NCI-H1105 (cell line): ENCODE measurements at places on chromosomes 1 and 21.
A peak's percentile ranks its signal among the peaks of the same experiment; 100 is the strongest.

GRCh38 chr1:221739677-221740025 is 2.2 kb downstream of the DUSP10 start:
- no peak for DNase-seq

- DNase-seq = no peak
These were observed 31.1 kb downstream of the CNST start for GRCh38 chr1:246597340-246597739.

DNA sequence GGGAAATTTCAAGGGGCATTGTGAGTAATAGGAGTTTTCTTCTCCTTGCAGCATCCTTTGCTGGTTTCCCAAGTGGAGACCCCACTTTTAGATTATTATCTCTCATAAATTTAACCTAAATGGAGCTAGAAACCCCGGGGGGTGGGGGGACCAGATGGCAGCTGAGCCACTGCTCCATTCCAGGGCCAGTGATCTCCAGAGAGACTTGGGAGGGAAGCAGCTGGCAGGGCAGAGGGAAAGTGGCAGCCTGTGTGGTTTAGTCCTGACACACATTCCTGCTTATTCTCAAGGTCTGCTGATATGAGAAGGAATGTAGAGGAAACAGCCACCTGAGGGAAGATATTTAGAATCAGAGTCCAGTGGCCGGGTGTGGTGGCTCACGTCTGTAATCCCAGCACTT is 16.3 kb downstream of the PCP4L1 start:
- no peak for DNase-seq

DNA sequence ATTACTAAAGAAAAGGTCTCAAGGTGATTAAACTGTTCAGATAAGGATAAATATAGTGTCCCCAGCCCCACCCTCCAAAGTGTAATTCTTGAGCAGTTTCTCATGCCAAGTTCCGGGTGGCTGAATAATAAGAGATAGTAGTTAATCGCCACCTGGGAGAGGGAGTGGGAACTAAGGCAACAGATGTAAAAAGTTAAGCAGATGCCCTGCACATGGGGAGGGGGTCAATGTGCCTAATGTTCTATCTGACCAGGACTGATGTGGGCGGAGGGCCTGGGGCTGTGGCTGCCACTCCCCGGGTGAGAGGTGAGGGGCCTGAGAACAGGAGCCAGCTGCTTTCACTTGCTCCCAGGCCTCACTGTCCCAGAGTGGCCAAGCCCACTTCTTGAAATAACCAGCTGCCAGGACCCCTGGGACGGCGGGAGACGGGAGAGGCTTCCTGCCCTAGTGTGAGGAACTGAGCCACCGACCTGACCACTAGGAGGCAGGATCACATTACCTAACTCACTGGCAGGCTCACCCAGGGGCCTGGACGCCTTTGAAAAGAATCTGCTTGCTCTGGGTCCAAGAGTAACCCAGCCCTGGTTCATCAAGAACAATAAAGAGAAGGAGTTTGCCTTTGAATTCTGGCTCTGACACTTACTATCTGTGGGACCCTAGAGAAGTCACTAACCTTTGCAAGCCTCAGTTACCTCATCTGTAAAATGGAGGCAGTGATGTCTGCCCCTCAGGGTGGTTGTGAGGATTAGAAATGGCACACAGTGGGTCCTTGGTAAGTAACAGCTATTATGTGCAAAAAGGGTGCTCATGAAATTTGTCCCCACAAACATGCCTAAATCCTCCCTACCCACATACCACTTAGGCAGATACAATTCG is 179.2 kb downstream of the ATG4C start:
- no peak for DNase-seq

- DNase-seq = peak; percentile 75
These were observed at the start of gene COL16A1 for GRCh38 chr1:31703431-31704270. Gene COL16A1, minus strand, starts transcription at chr1:31704017. Its CDS starts 1,824 bp downstream, at chr1:31702193.

DNA sequence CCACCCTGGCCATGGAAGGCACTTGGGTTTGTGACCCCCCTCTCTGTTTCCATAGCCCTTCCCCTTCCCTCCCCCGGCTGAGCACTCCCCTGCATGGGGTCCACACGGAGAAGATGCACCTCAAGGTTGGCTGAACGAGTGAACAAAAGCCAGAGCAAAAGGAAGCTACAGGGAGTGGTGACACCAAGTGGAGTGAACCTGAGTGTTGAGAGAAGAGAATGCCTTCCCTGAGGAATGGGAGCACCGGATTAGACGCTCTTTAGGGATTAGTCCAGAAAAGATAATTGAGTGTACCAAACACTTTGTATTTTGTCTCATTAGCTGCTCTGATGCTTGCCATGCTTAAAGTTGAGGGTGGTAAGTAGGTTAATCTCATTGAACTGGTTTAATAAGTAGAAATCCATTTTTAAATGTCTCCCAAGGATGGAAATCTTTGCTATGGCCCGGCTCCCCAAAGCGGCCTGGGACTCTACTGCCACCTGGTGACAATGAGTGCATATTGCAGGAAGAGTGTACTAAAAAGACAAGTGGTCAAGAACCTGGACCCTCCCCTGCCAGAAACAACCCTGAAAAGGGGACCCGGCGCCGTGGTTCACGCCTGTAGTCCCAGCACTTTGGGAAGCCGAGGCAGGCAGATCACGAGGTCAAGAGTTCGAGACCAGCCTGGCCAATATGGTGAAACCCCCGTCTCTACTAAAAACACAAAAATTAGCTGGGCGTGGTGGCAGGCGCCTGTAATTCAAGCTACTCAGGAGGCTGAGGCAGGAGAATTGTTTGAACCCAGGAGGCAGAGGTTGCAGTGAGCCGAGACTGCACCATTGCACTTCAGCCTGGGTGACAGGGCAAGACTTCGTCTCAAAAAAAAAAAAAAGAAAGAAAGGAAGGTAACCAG is 150.6 kb upstream of the ZC3H12A start:
- no peak for DNase-seq

DNA sequence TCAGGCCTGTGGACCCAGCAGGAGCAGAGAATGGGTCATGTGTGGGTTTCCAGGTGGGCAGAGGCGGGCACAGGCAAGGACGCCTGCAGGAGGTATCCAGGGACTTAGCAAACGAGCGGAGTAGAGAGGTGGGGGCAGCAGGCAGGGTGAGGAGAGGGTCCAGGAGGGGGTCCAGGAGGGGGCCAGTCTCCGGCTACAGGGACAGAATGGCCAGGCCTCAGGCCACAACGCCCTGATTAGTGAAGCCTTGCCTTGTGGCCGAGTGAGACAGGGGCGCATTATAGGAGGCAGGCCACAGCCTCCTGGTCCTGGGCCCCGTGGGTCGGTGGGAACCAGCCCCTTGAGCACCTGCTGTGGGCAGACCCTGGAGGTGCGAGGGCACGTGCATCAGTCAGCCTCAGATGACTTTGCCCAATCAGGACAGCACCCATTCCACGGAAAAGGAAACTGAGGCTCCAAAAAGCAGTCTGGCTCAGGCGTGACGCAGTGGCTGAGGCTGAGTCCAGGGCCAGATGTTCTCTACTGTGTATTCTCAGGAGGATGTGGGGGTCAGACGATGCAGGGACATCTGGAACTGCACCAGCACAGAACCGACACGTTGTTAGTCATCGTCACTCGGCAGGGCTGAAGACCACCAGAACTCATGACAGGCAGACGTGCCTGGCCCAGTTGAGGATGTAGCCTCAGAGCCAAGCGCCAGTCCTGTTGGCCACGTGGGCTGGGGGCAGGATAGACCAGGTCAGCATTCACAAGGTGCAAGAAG is 113.7 kb downstream of the CRYAA start:
- DNase-seq = no peak

DNA sequence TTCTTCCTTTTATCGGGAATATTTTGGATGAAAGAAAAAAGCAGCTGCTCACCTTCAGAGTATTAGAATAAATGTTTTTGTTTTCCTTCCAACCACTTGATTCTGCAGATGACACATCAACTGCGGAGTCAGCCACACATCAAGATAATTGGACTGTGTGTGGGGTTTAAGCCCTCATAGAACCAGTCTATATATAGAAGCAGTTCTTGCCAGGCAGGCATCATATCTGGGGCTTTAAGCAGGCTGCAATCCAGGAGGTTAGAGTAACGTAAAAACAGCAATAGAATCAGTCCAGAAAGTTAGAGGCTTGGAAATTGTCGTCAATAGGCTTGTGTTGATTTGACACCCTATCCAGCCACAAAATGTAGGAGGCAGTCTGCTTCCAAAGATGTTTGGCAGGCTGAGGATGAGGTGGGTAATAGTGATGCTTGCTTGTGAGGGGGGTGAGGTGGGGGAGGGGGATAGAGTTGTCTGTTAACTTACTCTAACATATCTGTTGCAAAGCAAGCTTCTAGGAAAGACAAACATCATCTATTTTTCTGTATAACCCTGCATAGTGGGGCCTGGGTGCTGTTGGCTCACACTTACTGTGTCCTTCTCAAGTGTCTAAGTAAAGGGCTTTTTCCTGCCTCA is 64.8 kb downstream of the PEX14 start:
- DNase-seq = peak; percentile 43

DNA sequence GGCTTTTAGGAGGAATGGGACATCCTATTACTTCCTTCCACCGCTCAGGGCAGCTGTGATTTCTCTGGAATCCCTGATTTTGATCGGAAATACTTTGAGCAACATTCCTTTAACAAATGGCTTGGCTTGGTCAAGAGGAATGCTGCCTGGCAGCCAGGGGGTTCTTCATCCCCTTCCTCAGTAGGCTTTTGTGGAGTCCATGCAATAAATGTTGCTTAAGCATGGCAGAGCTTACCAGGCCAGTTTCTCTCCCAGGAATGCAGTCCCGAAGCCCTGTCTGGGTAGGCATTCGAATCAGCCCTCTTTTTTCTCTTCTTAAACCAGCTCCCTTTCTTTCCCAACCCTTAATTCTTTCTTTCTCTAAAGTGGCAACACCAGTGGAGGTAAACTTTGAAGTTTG is 177.1 kb upstream of the KIAA0040 start:
- no peak for DNase-seq

- no peak for DNase-seq
These were observed 52.8 kb upstream of the GOLT1A start for GRCh38 chr1:204266504-204267034.

DNA sequence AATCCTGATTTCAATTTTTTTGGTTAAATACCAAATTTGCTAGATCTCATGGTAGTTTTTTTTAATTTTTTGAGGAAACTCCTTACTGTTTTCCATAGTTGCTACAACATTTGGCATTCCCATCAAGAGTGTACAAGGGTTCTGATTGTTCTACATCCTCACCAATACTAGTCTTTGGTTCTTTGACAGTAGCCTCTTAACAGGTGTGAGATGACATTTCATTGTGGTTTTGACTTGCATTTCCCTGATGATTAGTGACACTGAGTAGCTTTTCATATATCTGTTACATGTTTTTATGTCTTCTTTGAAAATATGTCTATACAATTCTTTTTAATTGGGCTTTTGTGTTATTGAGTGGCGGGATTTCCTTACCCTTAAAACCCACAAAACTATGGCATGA is 20.9 kb upstream of the RGS13 start:
- no peak for DNase-seq

DNA sequence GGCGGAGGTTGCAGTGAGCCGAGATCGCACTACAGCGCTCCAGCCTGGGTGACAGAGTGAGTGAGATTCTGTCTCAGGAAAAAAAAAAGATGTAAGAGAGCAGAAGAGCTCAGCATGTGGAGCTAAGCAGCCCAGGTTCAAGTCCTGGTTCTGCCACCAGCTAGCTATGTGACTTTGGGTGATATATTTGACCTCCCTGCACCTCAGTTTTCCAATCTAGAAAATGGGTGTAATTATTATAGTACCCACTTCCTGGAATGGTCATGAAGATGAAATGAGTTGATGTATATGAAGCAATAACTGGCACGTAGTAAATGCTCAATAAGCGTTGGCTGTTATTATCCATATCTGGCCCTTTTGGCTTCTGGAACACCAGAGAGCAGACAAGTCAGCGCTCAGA is 38.2 kb downstream of the CAMK2N1 start:
- DNase-seq = no peak

- no peak for DNase-seq
These were observed 314 bp downstream of the DPH5 start for GRCh38 chr1:101025283-101025656.

GRCh38 chr21:37378700-37379139 is 12.1 kb downstream of the DYRK1A start:
- no peak for DNase-seq

GRCh38 chr1:228284521-228284920 is 76.7 kb downstream of the OBSCN start:
- DNase-seq = no peak

GRCh38 chr21:32908534-32908933 is 117.2 kb upstream of the OLIG2 start:
- DNase-seq = no peak
